GM13977 (cell line): ENCODE measurements at places on chromosomes 4 and X.
A peak's percentile ranks its signal among the peaks of the same experiment; 100 is the strongest.

GRCh38 chr4:186700746-186701145, 22.9 kb downstream of the FAT1 start:
- no peak for DNase-seq

DNA sequence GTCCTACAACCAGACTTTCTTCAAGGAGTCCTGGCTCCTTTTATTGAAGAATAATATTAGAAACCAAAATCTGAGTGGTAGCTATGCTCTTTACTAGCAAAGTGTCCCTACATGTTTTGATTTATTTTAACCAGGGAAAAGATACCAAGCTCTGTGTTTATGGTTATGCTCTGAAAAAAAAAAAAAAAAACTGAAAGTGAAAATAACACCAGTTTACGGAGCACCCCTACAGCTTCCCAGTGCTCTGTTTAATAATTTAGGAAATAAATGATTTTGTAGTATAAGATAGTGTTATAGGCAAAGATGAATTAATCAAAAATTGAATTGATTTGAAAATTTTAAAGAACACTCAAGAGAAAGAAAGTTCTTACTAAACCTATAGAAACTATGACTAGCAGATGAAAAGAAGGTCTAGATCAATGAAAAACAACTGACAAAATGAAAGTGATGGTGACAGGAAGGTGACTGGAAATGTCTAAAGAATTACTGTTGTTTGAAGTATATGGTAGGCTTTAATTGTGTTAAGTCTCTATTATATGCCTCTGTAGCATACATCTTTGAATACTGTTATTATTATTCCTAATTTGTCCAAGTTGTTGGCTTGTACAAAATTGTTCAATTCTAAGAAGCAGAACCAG, 1698.4 kb upstream of the PCDH10 start:
- no peak for DNase-seq

DNA sequence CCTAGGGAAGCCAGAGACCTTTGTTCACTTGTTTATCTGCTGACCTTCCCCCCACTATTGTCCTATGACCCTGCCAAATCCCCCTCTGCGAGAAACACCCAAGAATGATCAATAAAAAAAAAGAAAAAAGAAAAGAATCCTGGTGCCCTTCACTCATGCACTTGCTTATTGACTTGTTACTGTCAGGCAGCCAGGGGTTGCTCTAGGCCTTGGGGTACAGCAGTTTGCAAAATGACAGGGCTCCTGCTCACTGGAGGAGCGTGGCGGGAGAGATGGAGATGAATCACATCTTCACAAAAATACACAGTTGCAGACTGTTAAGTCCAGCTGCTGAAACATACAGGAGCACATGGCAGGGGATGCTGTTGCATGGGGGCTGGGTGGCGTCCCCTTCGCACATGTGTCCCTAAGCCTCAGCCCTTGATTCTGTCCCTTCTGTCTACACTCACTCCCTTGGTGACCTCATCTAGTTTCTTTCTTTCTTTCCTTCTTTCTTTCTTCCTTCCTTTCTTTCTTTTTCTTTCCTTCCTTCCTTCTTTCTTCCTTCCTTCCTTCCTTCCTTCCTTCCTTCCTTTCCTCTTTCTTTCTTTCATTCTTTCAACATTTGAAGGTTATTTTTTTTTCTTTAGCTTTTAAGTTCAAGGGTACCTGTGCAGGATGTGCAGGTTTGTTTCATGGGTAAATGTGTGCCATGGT, 16.9 kb upstream of the TMEM271 start:
- DNase-seq, result no peak

GRCh38 chr4:107688421-107688820, 31.6 kb downstream of the PAPSS1 start:
- no peak for DNase-seq

DNA sequence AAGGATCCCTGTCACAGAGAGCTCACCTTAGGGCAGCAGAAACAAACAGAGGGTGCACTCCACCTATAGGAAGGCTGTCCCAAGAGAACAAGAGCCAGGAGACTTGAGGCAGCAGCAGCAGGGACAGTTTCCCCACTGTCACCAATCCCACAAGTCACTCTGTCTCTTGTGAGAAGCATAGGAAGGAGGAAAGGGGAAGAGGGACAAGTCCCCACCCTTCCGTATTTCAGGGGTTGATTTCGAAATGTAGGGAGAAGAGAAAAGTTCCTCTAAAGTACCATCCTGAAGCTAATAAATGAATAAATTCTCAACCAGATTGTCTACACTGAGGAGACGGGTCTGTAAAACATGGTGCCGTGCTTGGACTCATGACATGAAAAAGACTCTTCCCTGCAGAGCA, 9.5 kb upstream of the TLR8 start:
- no peak for DNase-seq

- no peak for DNase-seq
These were observed 197.6 kb upstream of the FAM9B start for GRCh38 chrX:9231491-9231890.

GRCh38 chr4:41143311-41144039, 70.9 kb downstream of the APBB2 start:
- DNase-seq, result no peak

DNA sequence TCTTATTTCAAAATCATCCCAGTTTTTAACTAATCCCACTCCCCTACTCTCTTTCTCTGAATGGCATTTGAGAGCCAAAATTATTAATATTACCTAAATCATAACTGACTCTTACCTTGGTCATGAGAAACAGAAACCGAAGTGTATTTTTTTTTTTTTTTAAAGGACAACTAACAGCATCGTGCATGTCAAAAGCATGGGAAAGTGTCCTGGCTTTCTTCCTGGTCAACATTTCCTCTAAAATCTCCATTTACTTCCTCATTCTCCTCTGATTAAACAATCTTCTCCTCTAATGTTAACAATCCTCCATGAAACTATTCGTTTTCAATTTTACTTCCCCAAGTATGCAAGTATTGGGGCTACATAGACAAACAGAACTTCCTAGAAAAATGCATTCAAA, 2.1 kb upstream of the STS start:
- DNase-seq, result no peak

DNA sequence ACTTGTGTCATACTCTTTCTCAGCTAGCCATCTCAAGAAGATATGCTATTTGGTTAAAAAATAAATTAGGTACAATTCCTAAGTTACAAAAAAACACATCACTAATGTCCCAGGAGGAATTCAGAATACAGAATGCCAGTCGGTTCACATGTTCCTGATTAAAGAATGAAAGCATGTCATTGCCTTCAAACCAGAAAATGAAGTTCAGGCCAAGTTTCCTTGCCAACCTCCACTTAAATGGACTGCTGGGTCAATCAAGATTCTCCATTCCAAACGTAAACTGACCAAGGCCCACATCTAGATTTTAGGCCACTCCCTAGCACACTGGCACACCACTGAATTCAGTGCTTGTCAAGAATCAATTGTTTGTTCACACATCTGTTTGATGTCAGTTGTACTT, 6.5 kb downstream of the PIGA start:
- DNase-seq, result no peak

GRCh38 chr4:85772470-85772869, 297.5 kb downstream of the ARHGAP24 start:
- no peak for DNase-seq

DNA sequence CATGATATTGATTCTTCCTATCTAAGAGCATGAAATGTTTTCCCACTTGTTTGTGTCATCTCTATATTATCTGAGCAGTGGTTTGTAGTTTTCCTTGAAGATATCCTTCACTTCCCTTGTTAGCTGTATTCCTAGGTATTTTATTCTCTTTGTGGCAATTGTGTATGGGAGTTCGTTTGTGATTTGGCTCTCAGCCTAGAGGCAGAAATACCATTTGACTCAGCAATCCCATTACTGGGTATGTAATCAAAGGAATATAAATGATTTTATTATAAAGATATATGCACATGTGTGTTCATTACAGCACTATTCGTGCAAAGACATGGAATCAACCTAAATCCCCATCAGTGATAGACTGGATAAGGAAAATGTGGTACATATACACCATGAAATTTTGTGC, 172.7 kb upstream of the IL15 start:
- DNase-seq, result no peak

- no peak for DNase-seq
These were observed 136.8 kb upstream of the SLC4A4 start for GRCh38 chr4:71201817-71202576.

DNA sequence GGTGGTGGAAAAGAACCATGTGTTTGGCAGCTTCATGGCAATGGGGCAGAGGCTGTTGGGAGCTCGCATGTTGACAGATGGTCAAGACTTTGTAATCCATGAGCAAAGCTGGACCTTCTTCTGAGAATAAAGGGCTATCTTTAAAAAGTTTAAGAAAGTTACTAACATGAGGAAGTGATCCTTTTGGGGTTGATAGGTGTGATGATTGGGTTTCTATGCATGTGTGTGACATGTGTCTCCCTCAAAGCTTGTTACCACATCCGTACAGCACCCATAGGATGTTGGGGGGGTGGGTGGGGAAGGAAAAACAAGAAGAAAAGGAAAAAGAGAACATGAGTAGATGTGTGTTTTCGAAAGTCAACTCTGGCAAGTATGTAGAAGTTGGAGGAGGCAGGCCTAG, 123.0 kb upstream of the TLR3 start:
- DNase-seq, result no peak

GRCh38 chr4:186318481-186318880, 52.5 kb downstream of the F11 start:
- DNase-seq, result no peak

DNA sequence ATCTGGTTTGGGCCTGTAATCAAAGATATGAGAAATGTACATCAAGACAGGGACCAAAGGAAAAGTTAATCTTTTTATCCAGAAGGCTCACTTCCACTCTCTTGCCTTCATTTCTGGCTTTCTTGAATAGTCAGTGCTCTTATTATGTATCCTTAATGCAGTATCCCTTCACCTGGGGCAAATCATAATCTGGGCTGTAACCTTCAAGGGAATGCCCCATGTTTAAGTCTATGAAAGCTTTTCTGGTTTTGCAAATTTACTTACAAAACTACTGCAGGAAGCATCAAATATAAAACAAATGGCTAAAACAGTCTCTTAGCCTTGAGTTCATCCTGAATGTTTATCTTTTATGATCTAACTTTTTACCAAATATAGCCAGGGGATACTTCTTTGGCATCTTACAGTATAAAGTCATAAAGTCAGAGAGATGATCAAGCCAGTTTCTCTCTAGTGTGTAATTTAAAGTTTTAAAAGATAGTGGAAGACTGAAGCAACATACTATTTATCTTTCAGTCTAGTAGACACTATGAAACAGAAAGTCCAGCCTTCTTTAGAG, 1214.8 kb downstream of the STIM2 start:
- no peak for DNase-seq

DNA sequence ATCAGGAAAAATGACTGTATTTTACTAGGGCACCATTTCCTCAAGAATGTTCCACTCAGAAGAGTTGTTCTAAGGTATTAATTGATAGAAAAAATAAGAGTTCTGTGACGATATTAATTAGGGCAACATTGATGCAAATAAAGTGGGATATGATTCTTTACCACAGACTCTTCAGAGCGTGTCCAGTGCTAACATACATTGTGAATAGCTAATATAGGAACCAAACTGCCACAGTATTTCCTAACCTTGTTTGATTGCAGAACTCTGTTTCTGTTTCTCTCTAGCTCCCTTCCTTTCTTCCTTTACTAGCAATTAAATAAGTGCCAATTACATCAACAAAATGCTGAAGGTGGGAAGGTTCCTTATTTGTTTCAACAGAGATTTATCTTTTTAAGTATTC, 154.1 kb upstream of the CPEB2 start:
- no peak for DNase-seq

- no peak for DNase-seq
These were observed 15.1 kb downstream of the CSF2RA start for GRCh38 chrX:1283741-1284140.

DNA sequence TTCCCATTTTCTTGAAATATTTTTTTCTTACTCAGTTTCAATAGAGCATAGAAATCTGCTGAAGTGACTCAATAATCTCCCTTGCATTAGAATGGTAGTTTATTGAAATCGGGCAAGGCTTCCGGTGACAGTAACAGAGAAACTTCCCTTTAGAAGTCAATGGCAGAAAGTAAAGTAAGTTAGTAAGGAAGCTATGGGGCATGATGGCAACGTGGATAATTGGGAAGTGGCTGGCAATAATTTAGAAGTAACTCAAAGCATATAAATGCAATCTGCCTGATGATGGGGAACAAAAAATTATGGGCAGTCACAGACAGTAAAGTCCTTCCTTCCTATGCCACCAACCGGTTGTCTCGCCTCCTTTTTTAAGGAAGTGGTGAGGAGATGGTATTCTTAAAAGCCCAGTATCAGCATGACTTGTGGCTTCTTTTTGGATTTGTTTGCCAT, 7.6 kb downstream of the CYBB start:
- DNase-seq, result no peak

- no peak for DNase-seq
These were observed 98.3 kb upstream of the GALNTL6 start for GRCh38 chr4:171714791-171715454.

DNA sequence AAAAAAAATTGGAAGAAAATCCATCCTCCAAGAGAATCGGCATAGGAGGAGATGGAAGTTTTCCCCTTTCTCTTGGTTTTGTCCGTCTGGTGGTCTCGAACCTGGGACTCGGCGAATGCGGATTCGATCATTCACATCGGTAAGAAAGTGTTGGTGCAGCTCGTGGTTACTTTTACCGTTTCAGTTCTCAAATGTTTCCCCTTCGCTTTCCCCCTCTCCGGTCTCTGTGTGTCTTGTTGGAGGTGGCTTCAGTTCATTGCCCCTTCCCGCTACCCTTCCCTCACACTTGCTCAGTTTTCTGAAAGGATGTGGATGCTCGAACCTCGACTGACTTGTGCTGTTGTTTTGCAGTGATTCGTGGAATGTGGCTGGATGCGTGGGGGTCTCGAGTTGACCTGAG, 840 bp downstream of the GRID2 start:
- peak; percentile 21 for DNase-seq

- DNase-seq, result no peak
These were observed 22.0 kb upstream of the TMPRSS11B start for GRCh38 chr4:68267433-68267944.

DNA sequence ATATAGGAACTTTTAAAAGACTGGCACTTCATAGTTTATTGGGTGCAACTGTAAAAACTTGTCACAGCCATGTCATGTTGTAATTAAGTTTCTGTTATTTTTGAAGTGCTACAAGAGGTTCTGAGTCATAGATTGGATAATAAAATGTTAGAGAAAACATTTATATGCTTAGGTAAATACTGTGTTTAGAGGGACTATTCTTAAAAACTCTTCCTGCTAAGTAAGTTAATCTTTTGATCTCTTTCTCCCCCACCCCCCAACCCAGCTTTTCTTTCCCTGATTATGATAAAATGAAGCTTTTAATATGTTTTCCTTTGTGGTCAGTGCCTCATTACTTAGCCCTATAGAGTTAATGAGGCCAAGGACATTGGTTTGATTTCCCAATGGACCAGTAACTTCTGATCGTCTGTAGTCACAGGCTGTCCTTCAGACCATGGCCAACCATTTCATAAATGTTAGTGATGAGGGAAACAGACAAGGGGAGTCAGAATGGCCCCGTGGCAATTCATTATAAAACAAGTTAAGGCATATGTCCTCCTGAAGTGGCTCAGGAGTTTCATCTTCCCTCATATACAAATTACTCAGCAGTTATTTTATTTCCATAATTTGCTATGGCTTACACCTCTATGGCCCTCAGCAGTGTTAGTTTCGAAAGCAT, 3.9 kb upstream of the PDLIM5 start:
- DNase-seq, result no peak
